Skin of body (tissue), 3 donors: ENCODE measurements at places on chromosomes 3 and 15. TPM values are rescaled to one million over a fixed set of nuclear protein-coding genes. Genes with fewer than 3 reads are reported as not detected.

MTHFS gene
- total RNA-seq, result 14.7 TPM

COL8A1 gene
- 6.2 TPM for total RNA-seq

CHRM5 gene
- not detected for total RNA-seq

CHCHD4 gene
- total RNA-seq, result 8.1 TPM

MCTP2 gene
- total RNA-seq, result 14.2 TPM

DNA sequence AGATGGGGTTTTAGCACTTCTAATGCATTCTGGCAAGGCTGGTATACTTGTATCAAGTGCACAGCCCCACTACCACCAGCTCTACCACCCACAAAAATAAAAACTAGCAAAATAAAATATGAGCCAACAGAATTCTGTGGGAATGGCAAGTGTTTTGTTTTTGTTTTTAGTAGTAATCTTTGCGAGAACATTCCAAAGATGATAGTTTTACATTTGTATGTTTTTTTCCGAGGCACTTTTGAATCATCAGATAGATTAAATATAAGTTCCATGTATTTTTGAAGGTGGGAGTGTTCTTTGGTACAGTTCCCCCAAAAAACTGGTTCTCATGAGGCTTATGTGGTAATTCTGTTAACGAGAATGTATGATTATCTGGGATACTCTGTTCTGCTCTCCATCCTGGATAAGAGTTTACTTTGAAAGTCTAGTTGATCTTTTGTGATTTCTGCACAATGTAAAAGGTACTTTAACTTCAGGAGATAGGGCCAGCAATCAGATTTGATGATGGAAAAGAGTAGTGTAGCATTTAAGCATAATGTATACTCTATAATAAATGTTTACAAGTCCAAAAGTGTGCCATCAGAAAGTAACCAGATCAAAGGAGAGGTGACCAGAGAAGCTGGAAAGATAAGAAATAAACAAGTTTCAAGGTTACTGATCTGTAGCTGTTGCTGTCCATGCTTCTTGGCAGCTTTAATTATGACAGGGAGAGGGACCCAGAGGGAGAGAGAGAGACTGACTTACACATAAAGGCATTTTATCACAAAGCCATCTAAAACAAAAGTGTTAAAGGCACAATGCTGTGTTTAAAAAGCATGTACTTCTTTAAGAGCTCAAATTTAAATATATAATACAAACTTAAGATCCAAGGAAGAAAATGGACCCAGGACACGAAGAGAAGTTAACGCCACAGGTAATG lies 130.9 kb downstream of the PGPEP1L start:
- DNase-seq, result no peak

DNA sequence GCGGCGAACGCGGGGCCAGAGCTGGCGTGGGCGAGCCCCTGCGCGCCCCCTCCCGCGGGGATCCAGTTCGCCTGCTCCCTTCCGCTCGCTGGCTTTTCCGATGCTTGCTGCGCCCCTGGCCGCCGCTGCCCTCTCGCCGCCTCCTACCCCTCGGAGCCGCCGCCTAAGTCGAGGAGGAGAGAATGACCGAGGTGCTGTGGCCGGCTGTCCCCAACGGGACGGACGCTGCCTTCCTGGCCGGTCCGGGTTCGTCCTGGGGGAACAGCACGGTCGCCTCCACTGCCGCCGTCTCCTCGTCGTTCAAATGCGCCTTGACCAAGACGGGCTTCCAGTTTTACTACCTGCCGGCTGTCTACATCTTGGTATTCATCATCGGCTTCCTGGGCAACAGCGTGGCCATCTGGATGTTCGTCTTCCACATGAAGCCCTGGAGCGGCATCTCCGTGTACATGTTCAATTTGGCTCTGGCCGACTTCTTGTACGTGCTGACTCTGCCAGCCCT lies 721 bp downstream of the P2RY1 start:
- no peak for DNase-seq

DNA sequence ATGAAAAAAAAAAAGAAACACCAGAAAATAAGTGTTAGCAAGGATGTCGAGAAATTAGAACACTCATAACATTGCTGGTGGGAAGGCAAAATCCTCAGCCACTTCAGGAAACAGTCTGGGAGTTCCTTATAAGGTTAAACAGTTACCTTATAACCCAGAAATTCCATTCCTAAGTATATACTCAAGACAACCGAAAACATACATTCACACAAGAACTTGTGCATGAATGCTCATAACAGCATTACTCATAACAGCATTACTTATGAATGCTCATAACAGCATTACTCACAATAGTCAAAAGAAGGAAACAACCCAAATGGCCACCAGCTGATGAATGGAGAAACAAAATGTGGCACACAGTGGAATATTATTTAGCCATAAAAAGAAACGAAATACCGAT lies 34.8 kb upstream of the DCP1A start:
- DNase-seq, result no peak

DNA sequence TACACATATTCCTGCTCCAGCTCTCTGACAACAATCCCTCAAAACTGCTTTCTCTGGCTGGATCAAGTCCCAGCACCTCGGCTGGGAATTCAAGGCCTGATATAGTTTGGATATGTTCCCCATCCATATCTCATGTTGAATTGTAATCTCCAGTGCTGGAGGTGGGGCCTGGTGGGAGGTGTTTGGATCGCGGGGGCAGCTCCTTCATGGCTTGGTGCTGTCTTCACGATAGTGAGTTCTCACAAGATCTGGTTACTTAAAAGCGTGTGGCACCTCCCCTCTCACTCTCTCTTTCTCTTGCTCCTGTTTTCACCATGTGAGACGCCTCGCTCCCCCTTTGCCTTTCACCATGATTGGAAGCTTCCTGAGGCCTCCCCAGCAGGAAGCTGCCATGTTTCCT lies 47.4 kb upstream of the SYN2 start:
- no peak for DNase-seq

DNA sequence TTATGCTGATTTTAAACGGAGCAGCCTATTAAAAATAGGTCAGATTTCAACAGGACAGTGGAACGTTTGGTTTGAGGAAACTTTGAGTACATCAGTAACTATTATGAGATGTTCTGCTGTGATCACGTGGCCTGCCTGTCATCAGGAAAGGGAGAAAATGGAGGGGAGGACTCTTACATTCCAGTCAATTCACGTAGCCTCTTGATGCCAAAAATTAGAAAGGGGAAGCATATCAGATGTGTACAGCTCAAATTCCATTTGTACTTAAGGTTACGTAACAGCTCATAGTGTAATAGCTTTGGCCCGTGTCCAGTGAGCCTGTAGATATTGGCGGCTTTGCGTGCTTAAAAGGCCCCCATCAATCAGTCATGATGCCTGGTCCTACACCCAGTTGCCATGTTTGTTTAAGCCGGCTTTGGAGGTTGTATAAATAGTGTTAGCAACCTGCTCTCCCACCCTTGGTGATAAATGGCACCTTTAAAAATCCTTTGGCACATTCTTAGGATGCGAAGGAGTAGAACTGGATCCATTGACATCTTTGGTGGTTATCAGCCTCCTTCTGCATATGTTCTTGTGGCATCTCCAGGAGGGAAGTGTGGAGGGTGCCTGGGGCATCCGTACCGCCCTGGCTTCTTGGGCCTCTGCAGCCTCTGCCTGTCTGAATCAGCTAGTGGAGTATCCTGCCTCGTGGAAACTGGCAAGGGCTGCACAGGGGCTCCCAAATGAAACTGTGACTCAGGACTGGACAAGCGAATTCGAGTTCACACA lies 163.9 kb downstream of the THSD4 start:
- peak; percentile 92 for DNase-seq

DNA sequence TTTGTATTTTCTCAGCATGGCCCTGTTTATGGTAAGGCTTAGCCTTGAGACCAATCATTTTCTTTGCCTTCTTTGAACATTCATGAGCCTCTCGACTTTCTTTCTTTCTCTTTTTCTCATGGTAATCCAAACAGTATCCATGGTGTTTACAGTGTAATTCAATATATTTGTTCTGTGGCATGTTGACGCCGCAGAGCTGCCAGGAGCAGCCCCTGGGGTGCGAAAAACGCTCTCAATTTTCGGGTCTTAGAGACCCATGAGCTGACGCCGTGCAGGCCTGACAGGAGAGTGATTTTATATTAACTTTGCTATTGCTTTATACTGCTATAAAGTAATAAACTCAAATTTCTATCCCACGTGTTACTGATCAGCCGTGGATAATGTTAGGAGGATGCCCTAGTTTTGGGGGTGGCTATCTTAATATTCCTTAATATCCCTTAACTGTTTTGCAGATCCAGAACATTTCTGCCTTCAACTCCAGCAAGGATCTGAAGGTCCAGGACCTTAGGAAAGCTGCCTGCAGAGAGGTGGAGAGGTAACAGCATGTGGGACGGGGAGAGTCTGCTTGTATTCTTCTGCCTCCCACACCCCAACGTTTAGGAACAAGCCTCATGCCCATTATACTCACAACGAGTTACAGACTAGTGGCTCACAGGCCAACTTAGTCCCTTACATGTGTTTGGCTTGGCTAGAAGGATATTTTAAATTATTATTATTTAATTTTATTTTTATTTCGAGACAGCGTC lies 29.3 kb upstream of the MYO1E start:
- no peak for DNase-seq

DNA sequence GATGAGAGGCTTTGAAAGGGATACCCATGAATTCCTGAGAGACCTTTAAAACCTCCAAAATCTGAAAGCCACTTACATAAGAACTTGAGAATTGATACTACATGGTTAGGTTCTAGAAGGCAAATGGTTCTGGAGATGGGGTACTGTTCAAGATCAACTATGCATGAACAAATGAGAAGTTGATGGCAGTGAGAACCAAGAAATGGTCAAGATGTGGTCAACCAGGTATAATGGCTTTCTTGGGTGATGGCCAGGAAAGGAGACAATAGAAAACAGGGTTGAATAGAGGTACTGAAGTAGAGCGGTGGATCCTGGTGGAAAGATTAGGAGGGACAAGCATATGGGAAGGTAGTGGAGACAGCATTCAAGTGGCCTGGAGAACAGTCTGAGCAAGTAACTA lies 200.4 kb downstream of the RBMS3 start:
- no peak for DNase-seq

DNA sequence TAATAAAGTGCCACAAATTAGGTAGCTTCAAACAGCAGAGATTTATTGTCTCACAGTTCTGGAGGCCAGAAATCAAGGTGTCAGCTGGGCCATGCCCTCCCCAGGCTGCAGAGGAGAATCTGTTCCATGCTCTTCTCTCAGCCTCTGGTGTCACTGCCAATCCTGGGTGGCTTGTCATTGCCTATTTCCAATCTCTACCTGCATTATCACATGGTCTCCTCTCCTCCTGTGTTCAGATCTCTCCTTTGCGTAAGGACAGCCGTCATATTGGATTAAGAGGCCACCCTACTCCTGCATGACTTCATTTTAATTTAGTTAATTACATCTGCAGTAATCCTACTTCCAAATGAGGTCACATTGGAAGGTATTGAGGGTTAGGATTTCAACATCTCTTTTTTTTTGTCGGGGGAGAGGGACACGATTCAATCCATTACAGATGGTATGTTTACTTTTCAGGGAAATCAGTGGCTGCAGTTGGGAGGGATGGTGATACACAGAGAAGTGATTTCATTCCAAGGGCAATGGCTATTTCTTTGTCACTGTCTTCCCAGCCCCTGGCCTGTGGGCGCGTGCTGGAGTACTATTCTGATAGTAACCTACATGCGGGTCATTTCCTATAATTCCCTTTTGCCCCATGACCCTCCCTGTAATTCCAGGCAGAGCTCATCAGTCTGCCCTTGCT lies 169.4 kb downstream of the MINAR1 start:
- no peak for DNase-seq

DNA sequence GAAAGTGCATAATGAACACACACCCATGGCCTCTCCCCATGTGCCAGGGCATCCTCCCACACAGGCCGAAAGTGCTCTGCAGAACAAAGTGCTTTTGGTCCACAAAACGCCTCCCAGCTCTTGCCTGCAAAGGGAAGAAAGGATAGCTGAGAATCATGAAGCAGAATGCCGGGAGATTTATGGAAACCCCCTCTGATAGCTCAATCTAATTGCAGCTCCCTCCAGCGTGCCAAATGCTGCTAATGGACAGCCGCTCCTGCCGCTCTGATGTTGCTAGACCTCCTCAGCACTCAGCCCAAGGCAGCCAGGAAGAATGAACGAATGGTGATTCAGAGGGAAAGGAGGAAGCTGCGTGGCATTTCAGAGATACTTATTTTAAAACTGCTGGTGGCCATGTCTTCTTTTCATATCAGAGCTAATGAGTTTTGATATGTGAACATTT lies 145.3 kb downstream of the TJP1 start:
- no peak for DNase-seq

GRCh38 chr3:23183731-23184130 lies 19.4 kb upstream of the UBE2E2 start:
- no peak for DNase-seq

DNA sequence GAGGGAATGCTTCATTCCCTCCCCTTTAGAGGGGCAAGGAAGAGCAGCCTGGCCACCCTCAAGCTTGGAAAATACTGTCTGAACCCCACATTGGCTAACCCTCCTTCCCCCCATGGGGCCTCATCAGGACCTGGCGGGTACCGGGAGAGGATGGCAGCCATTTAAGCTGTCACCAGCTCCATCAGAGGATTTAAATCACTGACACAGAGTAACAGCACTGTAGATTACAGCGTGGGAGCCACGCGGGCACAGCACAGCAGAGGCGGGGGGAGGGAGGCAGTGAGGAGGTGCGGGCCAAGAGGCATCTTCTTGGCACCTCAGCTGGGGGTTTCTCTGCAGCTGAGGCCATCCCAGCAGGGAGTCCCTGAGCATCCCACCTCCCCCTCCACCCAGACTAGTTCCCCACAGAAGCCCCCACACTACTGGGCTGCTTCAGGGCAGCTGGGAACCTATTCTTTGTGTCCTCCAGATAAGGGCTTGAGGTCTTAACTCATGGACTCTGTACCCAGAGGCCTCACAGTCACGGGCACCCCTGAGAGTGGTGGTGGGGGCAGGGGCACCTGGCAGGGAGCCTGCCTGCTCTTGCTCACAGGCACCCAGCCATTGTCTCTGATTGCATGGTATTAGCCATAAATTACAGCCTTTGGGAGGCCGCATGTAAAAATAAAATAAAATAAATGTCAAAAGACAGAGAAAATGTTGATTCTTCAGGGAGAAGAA lies 21.9 kb upstream of the CACNA2D2 start:
- DNase-seq, result no peak

DNA sequence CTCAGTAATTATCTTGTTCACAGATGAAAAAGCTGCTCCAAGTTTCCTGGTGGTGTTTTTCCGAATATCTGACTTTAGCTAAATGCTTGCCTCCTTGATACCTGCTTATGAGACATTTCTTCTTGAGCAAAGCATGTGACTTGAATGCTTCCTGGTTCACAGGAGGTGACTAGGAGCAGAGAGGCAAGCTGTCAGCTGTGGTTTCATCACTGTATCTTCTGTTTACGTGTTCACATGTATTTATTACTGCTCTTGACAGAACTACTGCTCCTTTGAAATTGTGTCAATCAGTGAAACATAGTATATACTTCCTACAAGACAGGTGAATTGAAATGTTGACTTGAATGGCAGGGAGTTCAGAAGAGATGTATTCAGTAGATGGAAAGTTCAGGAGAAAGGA lies 8.9 kb upstream of the SPPL2A start:
- no peak for DNase-seq

- DNase-seq, result no peak
These were observed 4.5 kb upstream of the USP19 start for GRCh38 chr3:49124991-49125670.

- DNase-seq, result no peak
These were observed 15.8 kb downstream of the RBP1 start for GRCh38 chr3:139523718-139524117.
